ENCODE measurements at places on chromosomes 6 and 20. TPM values are rescaled to one million over a fixed set of nuclear protein-coding genes. Genes with fewer than 3 reads are reported as not detected.

The ATP6V1G2 gene
- total RNA-seq: 0.56 TPM

DNA sequence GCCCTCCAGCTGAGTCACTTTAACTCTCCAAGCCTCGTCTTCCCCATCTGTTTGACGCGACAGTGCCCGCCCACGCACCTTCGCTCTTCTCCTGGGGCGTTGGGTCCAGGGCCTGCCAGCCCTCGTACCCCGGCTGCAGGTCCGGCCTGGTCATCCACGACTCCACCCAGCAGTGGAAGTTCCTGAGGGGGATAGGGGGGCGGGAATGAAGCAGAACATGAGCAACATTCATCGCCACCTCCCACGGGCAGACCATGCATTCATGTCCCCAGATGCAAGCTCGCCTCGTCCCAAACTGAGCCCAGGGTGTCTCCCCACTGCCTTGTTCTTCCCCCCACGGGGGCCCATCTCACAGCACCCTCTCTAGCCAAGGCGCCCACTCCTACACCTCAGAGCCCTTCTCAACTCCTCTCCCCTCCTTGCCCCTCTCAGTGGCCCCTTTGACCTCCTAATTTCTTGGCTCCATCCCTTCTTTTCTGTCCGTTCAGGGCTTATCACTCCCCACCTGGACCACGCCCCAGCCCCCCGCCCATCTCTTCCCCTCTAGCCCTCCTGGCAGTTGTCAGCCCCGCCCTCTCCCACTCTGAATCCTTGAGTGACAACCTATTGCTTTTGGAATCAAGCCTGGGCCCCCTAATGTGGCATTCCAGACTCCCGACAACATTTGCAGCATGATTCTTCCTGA is 23.7 kb downstream of the TGM2 start:
- DNase-seq: no peak

DNA sequence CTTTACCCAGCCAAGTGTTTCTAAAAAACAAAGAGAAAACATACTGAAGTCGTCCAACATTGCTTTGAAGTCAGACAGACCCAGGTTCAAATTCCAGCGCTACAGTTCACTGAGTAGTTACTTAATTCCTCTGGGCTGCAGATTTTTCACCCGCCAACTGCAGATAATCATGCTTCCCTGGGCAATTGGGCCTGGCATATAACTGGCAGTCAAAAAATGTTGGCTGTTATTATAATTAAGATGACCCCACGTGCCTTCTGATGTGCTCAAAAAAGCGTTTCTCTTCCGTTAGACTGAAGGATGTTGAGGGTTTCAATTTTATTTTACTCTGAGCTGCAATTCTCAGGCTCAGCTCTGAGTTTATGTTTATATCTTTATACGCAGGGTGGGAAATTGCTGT is 156.1 kb upstream of the CITED2 start:
- DNase-seq: no peak

The SRXN1 gene
- 51.9 TPM for total RNA-seq

The ISM1 gene
- 2.6 TPM for total RNA-seq

DNA sequence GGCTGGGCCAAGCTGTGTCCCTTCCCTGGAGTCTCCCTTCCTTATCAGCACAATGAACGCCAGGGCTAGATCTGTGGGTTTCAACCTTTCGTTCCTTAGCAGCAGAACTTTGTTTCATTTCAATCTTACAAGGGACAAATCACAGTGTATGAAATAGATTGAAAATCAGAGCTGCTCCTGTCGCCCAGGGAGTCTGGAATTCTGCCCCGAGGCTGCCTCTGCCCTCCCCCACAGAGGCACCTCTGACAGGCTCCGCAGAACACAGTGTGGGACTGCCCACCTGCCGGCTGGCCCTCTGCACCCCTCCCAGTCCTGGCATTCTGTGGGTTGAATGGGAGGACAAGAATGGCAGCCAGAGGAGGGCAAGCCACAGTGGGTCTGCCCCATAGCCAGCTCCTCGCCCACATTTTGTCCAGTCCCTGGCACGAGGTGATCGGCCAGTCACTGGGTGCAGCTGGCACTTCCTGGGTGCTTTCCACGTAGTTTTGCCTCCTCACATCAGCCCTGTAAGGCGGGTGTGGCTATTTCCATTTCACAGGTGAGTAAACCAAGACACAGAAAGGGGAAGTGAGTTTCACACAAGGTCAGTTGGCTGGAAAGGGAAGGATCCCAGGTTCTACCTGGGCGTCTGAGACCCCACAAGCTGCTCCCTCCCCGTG is 26.1 kb downstream of the MANBAL start:
- DNase-seq: no peak

- DNase-seq: no peak
These were observed 136.3 kb upstream of the PHACTR1 start for GRCh38 chr6:12580290-12580689.

GRCh38 chr6:128919412-128920180 is 36.7 kb downstream of the LAMA2 start:
- no peak for DNase-seq

The GFRAL gene
- total RNA-seq: not detected

GRCh38 chr6:143621876-143622605 is 55.7 kb upstream of the PHACTR2 start:
- DNase-seq: peak; percentile 10

The SIRPB2 gene
- total RNA-seq: 0.48 TPM

The GRM1 gene
- total RNA-seq: not detected

The CD93 gene
- not detected for total RNA-seq

The TIAM2 gene
- 3.2 TPM for total RNA-seq

GRCh38 chr6:80439721-80440470 is 333.4 kb downstream of the BCKDHB start:
- DNase-seq: peak; percentile 76

GRCh38 chr6:44642870-44643522 is 255.5 kb downstream of the CDC5L start:
- no peak for DNase-seq

The MTHFD1L gene
- total RNA-seq: 44.5 TPM

The OR2B6 gene
- not detected for total RNA-seq

DNA sequence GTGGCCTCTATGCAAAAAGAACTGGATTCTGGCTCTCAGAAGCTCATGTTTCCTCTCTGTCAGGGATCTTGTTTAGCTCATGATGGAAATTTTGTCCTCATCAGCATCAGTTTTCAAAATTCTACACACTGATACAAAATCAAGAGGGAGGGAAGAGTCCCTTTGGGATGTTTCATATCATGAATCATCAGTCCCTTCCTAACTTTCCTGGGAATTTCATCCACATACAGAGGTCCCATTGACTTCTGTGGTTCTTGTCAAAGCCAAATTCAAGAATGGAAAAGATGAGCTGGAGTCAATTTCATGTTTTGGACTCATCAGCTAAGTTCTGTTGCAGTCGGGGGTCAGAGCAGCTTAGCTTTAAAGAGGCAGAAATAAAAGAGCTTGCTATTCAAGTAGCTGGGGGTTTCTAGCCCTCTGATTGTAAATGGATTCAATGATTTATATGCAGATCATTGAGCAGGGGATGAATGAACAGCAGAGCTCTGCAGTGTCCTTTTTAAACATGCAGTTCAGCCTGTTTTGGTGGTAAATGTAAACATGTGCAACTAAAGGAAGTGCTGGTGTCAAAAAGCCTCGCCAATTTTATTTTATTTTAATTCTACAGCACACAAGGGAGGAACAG is 21.3 kb upstream of the TMEM14A start:
- DNase-seq: no peak

- DNase-seq: peak; percentile 65
These were observed 69.2 kb upstream of the LYRM2 start for GRCh38 chr6:89707766-89708165.

DNA sequence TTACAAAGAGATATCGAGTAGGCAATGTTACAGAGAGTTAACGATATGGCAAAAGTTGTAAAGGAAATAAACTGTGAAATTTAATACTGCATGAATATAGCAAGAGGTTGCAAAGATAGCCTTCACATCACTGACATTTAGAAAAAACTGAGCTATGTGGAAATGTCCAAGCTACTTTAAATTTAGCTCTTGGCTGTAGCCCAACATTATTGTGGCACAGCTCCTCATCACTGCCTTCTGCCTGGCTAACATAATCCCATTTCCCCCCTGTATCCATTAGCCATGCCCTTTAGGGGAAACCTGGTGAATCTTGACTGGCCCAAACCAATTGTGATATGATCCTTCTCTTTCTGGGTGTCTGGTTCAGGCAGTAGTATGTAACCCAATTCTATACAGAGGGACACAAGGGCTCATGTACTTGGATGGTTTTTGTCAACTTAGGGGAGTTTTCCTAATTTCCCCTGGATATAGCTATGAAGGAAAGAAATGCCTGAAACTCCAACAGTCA is 115.4 kb downstream of the PFDN4 start:
- no peak for DNase-seq

DNA sequence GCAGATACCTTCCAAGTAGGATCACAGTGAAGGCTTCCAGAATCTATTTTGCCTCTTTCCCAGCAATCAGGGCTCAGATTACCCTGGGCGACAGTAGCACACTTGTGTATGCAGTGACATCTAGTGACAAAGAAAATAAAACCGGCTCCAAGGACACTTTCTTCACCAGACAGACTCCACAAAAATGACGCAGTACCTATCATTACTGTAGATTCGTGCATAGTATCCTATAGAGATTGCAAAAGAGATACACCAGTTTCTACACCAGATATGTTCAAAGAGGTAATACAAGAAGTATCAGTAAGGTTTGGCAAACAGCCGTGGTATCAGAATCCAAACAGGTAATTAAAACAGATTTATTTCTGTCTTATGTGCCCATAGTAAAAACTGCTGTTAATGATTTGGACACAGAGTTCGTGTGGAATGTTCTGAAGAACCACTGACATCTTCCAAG is 600.4 kb upstream of the JAG1 start:
- DNase-seq: peak; percentile 78

DNA sequence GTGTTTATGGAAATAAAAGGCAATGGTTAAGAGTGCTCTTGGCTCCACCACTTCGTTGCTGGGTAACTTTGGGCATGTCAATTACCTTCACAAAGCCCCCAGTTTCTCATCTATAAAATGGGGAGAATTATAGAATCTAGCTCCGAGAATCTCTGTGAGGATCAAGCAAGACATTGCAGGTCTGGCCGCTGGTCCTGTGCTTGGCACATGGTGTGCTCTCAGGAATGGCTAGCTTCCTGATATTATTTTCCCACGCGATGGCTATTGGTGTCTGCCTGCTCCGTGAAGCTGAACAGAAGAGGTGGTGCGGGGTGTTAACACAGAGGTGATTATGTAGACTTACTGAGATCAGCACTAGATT is 57.0 kb downstream of the NOX3 start:
- no peak for DNase-seq

The HEY2 gene
- total RNA-seq: not detected

DNA sequence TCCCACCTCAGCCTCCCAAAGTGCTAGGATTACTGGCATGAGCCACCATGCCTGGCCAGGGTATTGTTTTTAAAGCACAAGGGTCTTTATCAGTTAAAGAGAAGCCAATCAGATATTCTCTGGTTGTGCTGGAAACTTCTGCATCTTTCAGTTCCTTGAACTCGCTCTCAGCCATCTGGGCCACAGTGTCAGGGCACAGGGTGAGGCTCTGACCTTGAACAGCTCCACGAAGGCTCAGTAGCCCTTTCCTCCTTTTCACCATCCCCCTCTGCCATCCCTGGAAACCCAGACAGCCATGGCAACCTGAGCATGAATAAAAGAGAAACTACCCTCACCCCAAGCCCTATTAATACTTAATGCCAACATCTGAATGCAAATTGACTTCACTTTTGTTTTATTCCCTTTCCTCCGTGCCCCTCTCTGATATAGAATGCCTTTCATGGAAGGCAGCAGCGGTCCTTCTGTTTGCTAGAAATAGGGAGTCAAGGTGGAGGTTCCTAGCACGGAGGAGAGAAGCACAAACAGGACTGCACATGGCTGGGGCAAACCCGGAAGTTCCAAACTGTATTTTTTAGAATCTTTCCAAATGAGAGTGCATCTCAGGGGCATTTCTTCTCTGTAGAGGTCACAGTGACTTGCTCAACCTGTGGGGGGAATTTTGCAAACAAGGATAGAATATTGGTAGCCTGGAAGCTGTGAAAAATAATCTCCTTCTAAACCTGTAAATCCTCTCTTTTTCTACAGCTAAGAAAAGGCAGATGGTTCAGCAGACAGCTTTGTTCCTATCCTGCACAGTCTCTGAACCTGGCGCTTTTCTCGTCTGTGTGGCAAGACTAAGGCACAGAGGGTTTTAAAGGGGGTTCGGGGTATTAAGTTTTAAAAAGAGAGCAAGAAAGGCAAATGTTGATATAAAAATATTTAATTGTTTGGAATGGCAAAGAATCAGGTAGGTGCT is 176.4 kb upstream of the RREB1 start:
- DNase-seq: no peak

DNA sequence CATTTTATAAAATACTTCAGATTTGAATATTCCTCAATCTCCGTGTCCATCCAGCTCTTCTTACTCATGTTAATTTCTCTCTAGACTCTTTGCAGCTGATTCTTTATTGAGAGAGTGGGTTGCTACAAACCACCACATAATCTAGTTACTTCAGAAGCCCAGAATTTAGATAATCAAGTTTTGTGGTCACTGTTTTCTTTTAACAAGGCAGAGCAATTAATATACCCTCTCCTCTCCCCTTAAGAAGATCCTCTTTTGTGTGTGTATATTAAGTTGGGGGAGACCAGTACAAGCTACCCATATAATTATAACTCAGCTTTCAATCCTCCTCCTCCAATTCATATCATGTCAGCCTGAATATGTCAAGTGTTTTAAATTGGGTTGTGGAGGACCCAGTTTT is 95.1 kb downstream of the IRAK1BP1 start:
- no peak for DNase-seq

- peak; percentile 37 for DNase-seq
These were observed 195.5 kb upstream of the PRDM1 start for GRCh38 chr6:105890521-105891244.

DNA sequence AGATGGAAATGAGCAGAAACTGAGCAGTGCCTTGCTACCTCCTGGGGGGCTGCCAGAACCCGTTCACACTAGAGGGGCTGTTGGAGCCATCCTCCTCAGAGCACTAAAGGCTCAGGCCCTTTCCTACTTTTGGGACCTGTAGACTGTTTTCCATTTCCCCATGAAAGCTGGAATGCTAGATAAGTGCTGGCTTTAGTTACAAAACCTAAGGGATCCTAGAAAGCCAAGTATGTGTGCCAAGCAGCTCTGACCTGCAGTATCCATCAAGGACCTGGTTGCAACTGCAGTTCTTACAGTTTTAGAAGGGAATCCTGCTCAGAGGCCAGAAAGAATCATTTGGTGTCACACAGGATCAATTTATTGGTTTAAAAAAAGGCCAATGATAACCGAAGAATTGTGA is 176.7 kb upstream of the COL21A1 start:
- DNase-seq: no peak
